Activated CD8-positive, alpha-beta T cell treated with anti-CD3 and anti-CD28 coated beads for 36 hours (primary cell): ENCODE measurements at places on chromosomes 2 and 18. TPM values are rescaled to one million over a fixed set of nuclear protein-coding genes. Genes with fewer than 3 reads are reported as not detected.
A peak's percentile ranks its signal among the peaks of the same experiment; 100 is the strongest.

GRCh38 chr2:203934041-203934492 lies 2.5 kb upstream of the ICOS start:
- peaks cover 50% of the 10 kb centered on the region for H3K36me3 ChIP-seq
- DNase-seq, result peak; percentile 81

DNA sequence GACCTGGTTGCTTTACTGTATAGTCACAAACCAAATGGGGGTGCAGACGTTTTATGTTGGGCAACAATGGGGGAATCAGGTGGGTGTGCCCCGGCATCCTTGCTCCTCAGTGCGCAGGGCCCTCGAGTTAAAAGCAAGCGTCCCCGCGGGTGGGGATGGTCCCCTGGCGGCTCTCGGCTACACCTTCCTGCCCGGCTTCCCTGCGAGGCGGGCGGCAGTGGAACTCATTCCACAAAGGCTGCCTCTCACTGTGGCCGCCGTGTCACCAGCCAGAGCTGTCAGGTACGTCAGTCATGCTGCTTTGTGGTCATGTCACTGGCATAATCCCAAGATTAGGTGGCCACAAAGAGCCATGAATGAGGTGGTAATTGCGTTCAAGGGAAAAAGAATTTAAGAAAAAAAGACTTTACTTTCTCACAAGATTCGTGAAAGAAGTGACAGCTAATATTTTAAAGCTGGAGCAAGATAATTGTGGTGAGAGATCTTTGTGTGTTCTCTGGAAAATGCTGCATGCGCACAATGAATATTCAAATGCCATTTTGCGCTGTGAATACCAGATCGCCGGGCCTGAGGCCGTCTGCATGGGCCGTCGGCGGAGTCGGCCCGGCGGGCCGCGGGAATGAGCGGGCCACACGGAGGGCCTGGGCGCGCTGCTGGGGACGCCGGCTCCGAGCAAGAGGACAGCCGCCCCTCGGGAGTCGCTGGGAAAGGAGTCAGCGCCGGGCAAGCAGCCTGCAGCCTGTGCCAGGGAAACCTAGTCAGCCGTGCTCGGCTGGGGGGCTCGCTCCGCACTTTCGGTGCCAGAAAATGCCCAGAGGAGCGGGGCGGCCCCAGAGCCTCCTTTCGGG lies 82.3 kb upstream of the LDLRAD4 start:
- DNase-seq, result peak; percentile 80
- peak overlapping the region; percentile 93 for H3K4me3 ChIP-seq
- no peaks in the 10 kb centered on the region for H3K27me3 ChIP-seq

- H3K27me3 ChIP-seq, result peaks cover 1% of the 10 kb centered on the region
- H3K27ac ChIP-seq, result no peak overlapping the region
- no peak overlapping the region for H3K4me3 ChIP-seq
- H3K36me3 ChIP-seq, result no peaks in the 10 kb centered on the region
Observed at GRCh38 chr2:42436370-42436769, 57.4 kb downstream of the KCNG3 start.

DNA sequence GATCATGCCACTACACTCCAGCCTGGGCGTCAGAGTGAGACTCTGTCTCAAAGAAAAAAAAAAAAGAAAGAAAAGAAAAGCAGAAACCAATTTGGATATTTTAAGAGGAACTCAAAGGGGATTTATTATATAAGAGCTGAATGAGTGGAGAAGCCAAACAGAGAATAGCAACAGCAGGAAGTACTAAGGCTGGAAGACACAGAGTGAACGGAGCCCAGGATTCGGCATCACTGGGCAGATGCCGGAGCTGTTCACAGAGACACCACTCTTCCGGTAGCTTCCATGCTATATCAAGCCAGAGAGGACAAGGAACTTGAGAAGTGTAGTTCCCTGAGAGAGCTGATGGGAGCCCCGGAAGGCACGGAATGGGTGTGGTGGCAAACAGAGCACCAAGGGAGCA lies 47.0 kb upstream of the CABLES1 start:
- peaks cover 5% of the 10 kb centered on the region for H3K4me1 ChIP-seq
- no peak overlapping the region for H3K4me3 ChIP-seq
- no peak for DNase-seq
- H3K27me3 ChIP-seq, result no peaks in the 10 kb centered on the region

GRCh38 chr2:149062531-149062930 lies 24.0 kb downstream of the LYPD6B start:
- H3K27ac ChIP-seq, result no peak overlapping the region
- no peaks in the 10 kb centered on the region for H3K36me3 ChIP-seq
- peaks cover 8% of the 10 kb centered on the region for H3K27me3 ChIP-seq
- no peak for DNase-seq

DNA sequence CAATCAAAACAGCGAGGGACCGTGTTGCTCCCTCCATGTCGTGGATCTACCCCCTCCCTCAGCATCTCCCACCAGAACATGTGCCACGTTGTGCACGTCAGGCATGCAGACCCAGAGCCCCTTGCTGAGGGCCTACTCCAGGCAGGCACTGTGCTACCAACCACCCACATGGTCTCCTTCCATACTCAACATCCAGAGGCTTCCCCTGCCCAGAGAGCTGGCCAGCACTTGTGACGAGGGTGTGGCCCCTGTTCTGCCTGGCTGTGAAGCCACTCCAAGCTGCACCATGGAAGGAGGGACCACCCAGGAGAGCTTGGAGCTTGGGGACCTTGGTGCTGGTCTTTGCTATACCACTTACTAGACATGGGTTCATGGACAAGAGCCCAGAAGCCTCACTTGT lies 40.5 kb downstream of the REEP1 start:
- no peaks in the 10 kb centered on the region for H3K4me1 ChIP-seq
- peaks cover 17% of the 10 kb centered on the region for H3K27me3 ChIP-seq
- no peak overlapping the region for H3K4me3 ChIP-seq
- H3K36me3 ChIP-seq, result no peaks in the 10 kb centered on the region
- DNase-seq, result no peak

- no peaks in the 10 kb centered on the region for H3K36me3 ChIP-seq
- peaks cover 33% of the 10 kb centered on the region for H3K27me3 ChIP-seq
- DNase-seq, result peak; percentile 18
- H3K27ac ChIP-seq, result no peak overlapping the region
- H3K4me1 ChIP-seq, result peaks cover 12% of the 10 kb centered on the region
- no peak overlapping the region for H3K4me3 ChIP-seq
Observed at GRCh38 chr2:111900859-111901258, 2.5 kb downstream of the MERTK start.

DNA sequence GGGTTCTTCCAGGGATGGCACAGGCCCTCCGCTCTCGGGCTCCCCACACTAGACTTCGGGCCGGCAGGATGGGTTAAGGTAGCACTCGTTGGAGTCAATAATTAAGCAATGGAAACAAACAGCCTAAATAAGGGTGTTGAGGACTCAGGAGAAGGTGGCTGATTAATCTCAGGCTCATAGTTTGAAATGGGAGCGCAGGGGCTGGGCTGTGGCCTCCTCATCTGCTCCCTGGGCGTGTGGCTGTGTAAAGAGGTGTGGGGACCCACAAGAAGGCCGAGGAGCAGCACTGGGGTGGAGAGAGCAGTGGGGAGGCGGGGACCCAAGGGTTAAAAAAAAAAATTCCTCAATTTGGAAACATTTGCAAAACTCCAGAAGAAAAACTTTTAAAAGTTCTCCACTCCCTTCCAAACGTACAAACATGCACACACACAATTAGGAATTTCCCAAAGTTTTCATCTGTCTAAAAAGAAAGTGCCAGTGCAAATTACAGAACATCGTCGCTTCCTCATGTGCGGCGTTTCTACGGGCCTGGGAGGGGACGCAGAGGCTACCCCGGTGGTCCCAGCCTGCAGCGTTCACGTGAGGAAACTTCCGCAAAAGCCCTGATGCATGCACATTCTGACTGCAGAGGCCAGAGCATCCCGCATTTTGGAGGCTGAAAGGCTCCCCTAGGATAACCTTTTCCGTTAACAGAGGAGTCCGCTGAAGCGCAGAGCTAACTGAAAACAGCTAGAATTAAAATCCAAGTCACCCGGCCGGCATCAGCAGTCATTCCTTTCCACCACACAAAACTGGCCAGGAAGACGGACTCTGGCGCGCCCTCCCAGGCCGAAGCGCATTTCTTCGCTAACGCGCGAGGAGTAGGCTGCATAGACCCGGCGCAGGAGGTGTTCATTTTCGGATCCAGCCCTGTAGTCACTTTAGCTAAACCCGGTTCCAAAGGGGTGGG lies 1.0 kb upstream of the TUBB6 start:
- peaks cover 40% of the 10 kb centered on the region for H3K27me3 ChIP-seq
- H3K36me3 ChIP-seq, result peaks cover 5% of the 10 kb centered on the region
- H3K4me3 ChIP-seq, result peak overlapping the region; percentile 72
- no peak overlapping the region for H3K27ac ChIP-seq

DNA sequence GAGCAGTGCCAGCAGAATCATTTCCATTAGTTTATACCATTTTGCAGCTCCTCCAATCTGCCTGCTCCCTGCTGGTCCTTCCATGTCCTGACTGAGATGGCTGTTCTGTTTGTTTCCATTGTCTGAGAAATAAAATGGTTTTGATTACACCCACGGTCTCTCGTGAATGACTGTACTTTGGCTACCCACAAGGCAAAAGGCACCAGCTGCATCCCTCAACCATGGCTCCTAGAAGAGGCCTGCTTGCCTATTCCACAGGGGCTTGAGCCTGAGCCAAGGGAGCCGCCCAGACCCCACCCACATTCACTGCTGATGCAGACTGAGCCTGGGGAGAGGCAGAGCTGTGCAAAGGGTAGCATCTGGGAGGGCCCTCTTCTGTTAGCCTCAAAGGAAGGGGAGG lies 31.2 kb downstream of the MARCHF4 start:
- H3K27ac ChIP-seq, result no peak overlapping the region
- peaks cover 14% of the 10 kb centered on the region for H3K4me1 ChIP-seq
- H3K4me3 ChIP-seq, result no peak overlapping the region
- no peaks in the 10 kb centered on the region for H3K27me3 ChIP-seq
- peak; percentile 36 for DNase-seq

DNA sequence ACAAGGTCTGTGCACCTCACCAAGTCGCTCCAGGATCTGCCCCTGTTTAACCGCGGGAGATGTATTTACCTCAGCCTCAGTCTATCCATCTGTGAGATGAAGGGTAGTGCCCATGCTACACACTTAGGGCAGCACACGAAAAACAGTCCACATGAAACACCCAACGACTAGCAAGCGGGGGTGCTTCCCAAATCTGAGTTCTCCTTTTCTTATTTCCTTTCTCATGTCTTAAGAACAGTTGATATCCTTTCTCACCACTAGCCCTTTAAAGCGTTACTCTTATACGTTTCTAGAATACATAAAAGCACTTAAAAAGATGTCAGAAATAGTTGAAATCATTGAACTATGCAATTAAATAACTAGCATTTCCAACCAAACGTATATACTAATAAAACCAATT lies 207.3 kb upstream of the PXDN start:
- no peak for DNase-seq
- peaks cover 14% of the 10 kb centered on the region for H3K27me3 ChIP-seq

GRCh38 chr2:54952978-54953456 lies 97.2 kb downstream of the RTN4 start:
- no peak overlapping the region for H3K27ac ChIP-seq
- H3K4me3 ChIP-seq, result no peak overlapping the region
- peaks cover 4% of the 10 kb centered on the region for H3K4me1 ChIP-seq
- DNase-seq, result no peak
- peaks cover 2% of the 10 kb centered on the region for H3K27me3 ChIP-seq

C2orf72 gene
- 5.1 TPM for total RNA-seq

TANK gene
- 49.2 TPM for total RNA-seq

CIDEA gene
- total RNA-seq, result not detected

PARD6G gene
- 0.23 TPM for total RNA-seq

PLCL1 gene
- total RNA-seq, result 0.68 TPM
